Hematopoietic multipotent progenitor cell treated with erythropoietin and hydrocortisone succinate and interleukin-3 and kit ligand, for 8 days (in vitro differentiated cells): ENCODE measurements at places on chromosomes 1 and 21.

- DNase-seq, result no peak
Measured at GRCh38 chr1:85451236-85451830, 13.6 kb downstream of the DDAH1 start.

- peak; percentile 87 for DNase-seq
Measured at GRCh38 chr1:65021795-65022194, 55.4 kb upstream of the JAK1 start.

DNA sequence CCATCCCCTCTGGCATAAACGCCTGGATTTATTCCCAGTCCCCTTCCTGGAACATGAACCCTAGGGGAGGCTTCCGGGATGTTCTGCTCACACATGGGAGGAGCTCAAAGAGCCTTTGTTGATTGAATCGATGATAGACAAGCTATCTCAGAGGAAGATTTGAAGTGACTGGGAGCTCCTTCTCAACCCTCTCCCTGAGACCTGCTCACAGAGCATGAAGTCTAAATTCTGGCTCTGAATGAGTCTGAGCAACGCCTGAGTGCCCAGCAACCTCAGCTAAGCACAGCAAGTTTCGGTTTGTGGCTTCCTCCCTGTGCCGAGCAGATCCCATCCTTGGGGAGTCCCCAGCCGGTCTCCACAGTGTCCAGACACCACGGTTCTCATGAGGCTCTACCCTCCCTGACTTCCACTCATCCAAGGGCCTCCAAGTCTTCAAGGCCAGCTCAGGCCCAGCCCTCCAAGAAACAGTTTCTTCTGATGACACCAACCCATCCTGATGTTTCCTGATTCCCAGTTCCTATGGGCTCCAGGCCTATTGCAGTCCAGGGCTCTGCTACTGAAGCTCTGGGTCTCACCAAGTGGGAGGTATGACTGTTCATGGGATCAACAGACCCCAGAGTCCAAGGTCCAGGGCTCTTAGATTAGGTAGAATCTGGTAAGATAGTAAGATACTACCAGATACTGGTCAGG, 190.8 kb downstream of the DYRK1A start:
- DNase-seq, result no peak

DNA sequence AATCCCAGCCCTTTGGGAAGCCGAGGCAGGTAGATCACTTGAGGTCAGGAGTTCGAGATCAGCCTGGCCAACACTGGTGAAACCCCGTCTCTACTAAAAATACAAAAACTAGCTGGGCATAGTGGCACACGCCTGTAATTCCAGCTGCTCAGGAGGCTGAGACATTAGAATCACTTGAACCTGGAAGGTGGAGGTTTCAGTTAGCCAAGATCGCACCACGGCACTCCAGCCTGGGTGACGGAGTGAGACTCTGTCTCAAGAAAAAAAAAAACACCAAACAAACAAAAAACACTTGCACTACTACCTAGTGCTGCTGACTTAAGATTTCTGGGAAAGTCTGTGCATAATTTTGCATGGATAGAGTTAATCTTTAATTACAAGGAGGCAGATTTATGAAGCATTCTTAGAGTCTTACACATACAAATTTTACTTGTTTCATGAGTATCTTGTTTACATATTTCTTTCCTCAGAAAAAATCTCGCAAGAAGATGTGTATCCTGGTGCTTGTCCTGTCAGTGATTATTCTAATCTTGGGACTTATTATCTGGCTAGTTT, 8.7 kb upstream of the PPP1R8 start:
- no peak for DNase-seq

- no peak for DNase-seq
Measured at GRCh38 chr1:93681989-93682412, 364 bp upstream of the BCAR3 start.

- no peak for DNase-seq
Measured at GRCh38 chr1:115373305-115373704, 35.3 kb upstream of the NGF start.

DNA sequence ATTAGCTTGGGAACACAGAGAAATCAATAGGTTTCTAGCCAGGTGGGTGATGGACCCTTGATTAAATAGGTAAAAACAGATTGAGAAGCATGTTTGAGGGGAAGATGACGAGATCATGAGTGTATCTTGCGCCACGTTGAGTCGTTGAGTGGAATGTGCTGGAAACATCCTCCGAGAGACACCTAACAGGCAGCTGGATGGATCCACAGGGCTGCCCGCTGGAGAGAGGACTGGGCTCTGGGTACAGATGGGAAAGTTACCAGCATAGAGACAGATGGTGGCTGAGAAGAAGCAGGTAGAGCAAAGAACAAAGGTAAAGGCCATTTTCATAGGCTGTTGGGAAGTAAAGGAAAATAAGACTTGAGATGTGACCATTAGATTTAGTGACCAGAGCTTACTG, 15.6 kb downstream of the BATF3 start:
- DNase-seq, result no peak

DNA sequence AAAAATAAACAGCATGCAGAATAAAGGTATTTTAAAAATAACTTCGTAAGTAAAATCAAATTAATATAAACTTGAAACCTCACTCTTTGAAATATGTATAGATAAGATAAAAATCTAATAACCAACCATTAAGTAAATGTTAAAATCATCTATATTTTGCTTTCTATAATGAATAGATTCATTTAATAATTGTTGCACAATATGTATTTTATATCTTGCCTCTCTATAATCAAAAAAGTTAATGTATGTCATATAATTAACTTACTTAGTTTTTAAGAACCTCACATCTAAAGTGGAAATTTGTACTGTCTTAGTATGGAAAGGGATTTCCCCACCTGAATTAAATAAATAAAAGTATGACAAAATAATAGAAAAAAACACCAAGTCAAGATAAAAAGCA, 42.4 kb upstream of the RBM34 start:
- no peak for DNase-seq

DNA sequence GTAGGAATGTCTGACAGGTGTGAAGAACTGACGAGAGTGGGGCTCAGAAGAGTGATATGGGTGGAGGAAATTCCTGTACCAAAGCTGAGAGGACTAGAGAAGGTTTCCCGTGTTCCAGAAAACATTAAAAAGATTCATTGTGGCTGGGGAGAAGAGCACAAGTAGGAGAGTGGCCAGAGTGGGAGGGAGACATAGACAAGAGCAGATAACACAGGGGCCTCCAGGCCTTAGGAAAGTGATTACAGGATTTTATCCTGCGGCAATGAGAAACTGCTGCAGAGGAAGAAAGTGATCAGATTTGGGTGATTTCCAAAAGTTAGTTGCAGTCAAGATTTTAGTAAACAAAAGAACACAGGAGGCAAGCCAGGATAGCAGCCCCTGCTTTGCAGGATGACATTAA, 7.9 kb downstream of the C8B start:
- no peak for DNase-seq

DNA sequence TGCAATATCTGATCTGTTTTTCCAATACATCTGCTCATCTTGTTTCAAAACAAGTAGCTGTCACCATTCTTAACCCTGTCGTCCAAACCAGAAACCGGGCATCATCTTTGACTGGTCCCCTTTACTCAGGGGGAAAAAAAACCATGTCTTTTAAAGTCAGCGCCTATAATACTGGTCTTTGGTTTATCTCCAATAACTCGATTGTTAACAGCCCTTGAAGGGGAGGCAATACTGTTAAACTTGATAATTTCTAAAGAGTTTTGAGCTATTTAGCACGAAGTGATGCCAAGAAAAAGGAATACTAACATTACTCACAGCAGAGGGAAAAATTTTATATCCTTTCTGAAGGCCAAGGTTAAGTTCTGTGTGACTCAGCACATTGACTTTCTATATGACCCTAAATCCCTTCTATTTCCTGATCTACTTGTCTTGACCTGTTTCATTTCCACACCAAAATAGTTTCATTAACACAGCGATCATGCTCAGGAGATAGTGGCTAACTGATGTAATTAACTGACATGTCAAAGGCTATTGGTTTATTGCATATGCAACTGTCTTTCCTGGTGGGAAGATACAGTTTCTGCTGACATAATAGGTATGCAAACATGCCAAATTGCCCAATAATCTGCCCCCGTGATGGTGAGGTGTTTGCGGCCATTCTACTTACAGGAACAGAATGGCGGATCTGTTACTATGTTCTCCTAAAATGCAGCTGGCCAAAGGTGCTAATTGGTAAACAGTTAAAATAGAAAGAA, 59.1 kb downstream of the NFIA start:
- no peak for DNase-seq

DNA sequence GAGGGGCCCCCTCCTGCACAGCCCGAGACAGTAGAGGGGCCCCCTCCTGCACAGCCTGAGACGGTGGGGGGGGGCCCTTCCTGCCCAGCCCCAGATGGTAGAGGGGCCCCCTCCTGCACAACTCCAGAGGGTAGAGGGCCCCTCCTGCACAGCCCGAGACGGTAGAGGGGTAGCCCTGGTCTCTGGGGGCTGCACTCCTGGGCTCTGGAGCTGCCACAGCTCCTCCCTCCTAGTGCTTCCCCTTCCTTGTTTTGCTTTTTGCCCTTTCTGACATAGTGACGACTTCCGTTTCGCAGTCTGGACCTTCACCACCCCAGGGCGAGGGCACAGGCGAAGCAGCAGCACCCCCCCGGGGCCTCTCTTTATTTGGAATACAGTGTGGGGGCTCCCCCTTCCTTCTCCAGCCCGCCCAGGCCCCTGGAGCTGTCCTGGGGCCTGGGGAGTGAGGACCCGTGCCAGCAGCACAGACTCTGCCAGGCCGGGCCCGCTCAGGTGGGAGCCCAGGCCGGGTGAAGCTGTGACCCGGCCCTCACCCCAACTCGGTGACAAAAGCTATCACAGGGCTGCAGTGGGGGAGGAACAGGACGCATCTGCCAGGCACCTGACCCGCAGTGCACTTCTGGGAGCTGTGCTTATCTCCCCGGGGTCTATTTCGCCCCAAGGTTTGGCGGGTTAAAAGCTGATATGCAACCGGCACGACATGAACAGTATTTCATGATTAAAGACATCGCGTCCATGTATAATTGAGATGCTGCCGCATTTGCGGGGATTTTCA, 1.1 kb upstream of the PRXL2B start:
- DNase-seq, result peak; percentile 93

DNA sequence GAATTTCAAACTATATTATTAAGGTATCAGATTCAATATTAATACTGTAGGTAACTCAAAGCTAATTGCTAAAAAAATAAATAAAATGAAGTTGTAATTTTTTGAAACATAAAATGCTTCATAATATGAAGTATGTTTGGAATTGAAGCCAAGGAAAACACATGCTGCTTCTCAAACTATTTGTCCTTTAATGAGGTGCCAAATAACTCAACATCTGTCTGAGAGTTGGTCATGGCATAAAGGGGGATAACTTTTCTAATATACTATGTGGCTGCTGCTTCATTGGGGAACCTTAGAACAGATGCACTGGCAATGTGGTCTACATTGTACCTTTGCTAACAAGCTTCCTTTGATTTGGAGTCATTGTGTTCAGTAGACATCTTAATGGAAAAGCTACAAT, 96.7 kb downstream of the PDE4B start:
- DNase-seq, result no peak

GRCh38 chr1:1236945-1237873, 5.2 kb downstream of the B3GALT6 start:
- DNase-seq, result no peak
